Articular chondrocyte of knee joint (primary cell): ENCODE measurements at places on chromosomes 11 and 22. TPM values are rescaled to one million over a fixed set of nuclear protein-coding genes. Genes with fewer than 3 reads are reported as not detected.

The OR8G5 gene
- total RNA-seq = not detected in 2 replicates

The POU2AF2 gene
- total RNA-seq = not detected in 2 replicates

The DSCAML1 gene
- total RNA-seq = not detected in 2 replicates

The SSTR3 gene
- not detected in 2 replicates for total RNA-seq

The TIGD3 gene
- 0.13 TPM in 1 of 2 replicates, not detected in the other for total RNA-seq

The WDR74 gene
- total RNA-seq = 23.8 and 26.1 TPM in 2 replicates

The MOV10L1 gene
- under 0.01 and 0.43 TPM in 2 replicates for total RNA-seq

The SLCO2B1 gene
- under 0.01 TPM in 1 of 2 replicates, not detected in the other for total RNA-seq

The TYR gene
- not detected in 2 replicates for total RNA-seq

The SAA4 gene
- not detected in 2 replicates for total RNA-seq

The TSSK2 gene
- total RNA-seq = not detected in 2 replicates

The IGLL5 gene
- not detected in 2 replicates for total RNA-seq

The DRICH1 gene
- 0.11 and 0.13 TPM in 2 replicates for total RNA-seq

The OR2AG1 gene
- total RNA-seq = under 0.01 TPM in 1 of 2 replicates, not detected in the other

The PRAME gene
- 0.13 and 0.43 TPM in 2 replicates for total RNA-seq

The FBLN1 gene
- 99.8 and 101 TPM in 2 replicates for total RNA-seq

The IGSF22 gene
- not detected in 2 replicates for total RNA-seq

The ZNF70 gene
- total RNA-seq = 6.3 and 7.1 TPM in 2 replicates

The OR52N1 gene
- not detected in 2 replicates for total RNA-seq

The SHISA8 gene
- not detected in 2 replicates for total RNA-seq

The GGTLC3 gene
- total RNA-seq = not detected in 2 replicates

The APOA5 gene
- total RNA-seq = not detected in 2 replicates

The SLC22A8 gene
- total RNA-seq = not detected in 2 replicates

The ST14 gene
- not detected in 2 replicates for total RNA-seq
